NCI-H1694 (cell line): ENCODE measurements at places on chromosomes 4 and X.

DNA sequence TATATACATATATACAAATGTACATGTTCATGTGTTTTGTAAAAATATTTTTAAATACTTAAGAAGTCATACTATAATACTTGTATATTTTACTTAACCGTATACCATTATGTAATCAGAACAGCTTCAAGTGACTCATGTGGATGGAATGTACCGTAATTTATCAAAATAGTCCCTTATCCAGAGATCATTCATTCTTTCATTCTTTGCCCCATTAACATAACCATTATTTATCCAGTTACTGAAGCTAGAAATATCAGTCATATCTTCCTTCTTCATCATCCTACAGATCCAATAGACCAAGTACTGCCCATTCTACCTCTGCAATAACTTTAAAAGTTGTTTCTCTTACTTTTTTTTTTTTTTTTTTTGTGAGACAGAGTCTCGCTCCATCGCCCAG is 164.2 kb downstream of the MAB21L2 start:
- DNase-seq = no peak

DNA sequence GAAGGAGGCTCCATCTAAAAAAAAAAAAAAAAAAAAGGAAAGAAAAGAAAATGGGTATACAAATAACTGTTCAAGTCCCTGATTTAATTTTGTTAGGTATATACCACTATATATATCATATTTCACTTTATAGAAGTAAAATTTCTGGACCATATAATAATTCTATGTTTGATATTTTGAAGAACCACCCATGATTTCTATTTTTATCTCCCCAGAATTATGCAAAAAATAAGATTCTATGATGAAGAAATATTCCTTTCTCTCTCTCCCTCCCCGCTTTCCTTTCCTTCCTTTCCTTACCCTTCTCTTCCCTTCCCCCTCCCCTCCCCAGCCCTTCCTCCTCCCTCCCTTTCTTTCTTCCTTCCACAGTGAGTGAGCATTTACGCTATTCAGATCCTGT is 337.5 kb upstream of the SPANXN4 start:
- no peak for DNase-seq

- DNase-seq = no peak
Measured at GRCh38 chrX:53732797-53733196, 46.3 kb upstream of the HUWE1 start.

- no peak for DNase-seq
Measured at GRCh38 chrX:43969504-43970501, 3.4 kb downstream of the NDP start.

GRCh38 chrX:37786624-37787422 is 7.0 kb downstream of the CYBB start:
- DNase-seq = no peak

DNA sequence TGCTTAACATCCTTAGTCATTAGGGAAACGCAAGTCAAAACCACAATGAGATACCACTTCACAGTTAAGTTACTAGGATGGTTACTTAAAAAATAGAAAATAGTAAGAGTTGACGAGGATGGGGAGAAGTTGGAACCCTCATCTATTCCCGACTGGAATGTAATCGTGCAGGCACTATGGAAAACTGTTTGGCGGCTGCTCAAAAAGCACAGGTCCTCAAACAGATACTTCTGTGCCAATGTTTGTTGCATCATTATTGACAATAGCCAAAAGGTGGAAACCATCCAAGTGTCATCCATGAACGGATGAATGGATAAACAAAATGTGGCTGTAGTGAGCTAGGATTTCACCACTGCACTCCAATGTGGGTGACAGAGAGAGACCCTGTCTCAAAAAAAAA is 11.7 kb downstream of the CTAG1B start:
- peak; percentile 14 for DNase-seq

DNA sequence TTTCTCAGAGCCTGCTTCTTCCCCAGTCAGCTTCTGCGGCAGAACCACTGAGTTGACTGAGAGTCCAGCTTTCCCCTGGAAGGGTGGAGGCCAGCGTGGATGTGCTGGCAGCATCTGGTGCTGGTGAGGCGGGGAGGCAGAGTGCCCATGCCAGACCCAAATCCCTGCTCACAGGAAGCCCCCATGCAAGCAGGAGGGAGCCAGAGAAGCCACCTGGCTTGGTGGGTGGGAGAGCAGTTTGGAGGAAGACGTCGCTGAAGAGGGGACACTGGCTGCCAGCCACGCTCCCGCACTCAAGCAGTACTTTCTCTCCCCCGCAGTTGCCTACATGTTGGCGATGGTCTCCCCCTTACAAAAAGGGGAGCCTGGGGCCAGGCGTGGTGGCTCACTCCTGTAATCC is 6.0 kb downstream of the PDZD4 start:
- no peak for DNase-seq

GRCh38 chr4:131084997-131085396 is 1989.0 kb downstream of the C4orf33 start:
- no peak for DNase-seq

DNA sequence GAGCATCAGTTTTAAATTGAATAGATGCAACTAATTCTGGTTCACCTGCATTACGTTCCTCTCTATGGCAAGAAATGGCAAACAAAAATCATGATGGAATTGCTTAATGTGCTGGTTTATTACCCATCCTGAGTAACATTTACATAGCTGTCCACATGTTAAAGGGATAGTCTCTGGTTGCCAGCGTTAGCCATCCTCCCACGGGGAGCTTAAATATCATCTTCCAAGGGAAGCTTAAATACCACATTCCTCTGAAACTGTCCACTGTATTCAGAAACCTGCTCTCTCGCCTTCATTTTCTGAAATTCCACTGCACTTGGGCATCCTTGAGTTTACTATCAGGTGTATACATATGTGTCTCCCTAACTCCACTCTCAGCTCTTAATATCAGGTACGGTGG is 586.6 kb downstream of the TLL1 start:
- no peak for DNase-seq

GRCh38 chr4:87241336-87241735 is 20.9 kb upstream of the KLHL8 start:
- no peak for DNase-seq

DNA sequence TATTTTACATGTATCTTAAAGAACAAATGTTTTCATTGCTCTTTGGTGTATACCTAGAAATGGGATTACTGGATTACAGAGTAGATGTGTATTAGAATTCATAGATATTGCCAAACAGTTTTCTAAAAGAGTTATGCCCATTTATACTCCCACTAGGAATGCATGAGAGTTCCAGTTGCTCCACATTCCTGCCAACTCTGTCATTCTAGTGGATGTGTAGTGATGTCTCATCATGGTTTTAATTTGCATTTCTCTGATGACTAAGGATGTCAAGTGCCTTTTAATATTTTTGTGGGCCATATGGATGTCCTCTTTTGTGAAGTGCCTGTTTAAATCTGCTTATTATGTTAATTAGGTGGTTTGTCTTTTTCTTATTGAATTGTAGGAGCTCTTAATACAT is 65.6 kb upstream of the BMP2K start:
- no peak for DNase-seq

GRCh38 chr4:140156529-140157171 is 2.7 kb upstream of the MAML3 start:
- DNase-seq = no peak

DNA sequence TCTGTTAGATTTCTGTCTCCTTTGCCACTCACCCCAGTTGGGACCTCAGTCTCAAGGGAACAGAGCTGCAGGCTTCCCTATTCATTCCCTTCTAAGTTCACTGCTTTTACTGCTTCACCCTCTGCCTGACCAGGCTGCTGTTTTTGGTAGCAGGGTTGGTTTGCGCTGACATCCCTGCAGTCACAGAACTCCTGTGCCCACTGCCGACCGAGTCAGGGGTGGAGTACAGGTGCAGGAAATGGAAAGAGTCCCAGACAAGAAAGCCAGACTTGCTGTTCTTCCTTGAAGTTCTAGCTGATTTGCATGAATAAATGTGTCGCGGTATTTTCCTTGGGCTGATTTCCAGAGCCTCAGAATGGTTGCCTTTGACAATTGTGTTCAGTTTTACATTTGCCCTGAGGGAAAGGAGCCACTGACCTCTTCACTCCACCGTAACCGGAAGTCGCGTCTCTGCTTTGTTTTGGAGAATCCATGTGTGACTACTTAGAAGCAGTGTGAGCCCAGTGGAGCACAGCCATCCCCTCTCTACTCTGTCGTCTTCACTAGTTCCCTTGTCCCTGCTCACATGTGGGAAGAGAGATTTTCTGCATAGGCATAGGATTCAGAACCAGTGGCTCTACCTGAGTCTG is 84.8 kb downstream of the TNIP2 start:
- DNase-seq = no peak

- no peak for DNase-seq
Measured at GRCh38 chr4:129545599-129546278, 449.8 kb downstream of the C4orf33 start.
